Stimulated activated CD4-positive, alpha-beta T cell treated with anti-CD3 and anti-CD28 coated beads, TNF-alpha, amount 100 ng/mL, for 4 hours (primary cell): ENCODE measurements at places on chromosomes 13 and 19.

DNA sequence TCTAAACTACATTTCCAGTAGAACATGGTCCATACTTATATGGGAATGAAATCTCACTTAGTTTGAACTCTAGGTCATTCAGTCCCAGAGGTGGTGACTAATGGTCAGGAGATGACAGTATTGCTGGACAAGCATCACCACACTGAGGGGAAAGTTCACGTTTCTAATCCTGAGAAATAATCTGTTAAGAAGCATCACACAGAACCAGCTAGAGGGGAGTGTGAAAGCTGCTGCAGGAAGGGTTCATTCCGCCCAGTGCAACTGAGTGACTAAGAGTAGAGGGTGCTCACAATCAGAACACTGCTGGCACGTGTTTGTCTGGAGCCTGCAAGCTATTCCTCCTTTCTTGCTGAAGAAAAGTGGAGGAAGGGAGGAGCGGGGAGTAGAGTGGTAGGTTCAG lies 2.7 kb downstream of the COL4A1 start:
- DNase-seq = no peak

GRCh38 chr13:32272021-32272683 lies 43.0 kb downstream of the ZAR1L start:
- DNase-seq = no peak

DNA sequence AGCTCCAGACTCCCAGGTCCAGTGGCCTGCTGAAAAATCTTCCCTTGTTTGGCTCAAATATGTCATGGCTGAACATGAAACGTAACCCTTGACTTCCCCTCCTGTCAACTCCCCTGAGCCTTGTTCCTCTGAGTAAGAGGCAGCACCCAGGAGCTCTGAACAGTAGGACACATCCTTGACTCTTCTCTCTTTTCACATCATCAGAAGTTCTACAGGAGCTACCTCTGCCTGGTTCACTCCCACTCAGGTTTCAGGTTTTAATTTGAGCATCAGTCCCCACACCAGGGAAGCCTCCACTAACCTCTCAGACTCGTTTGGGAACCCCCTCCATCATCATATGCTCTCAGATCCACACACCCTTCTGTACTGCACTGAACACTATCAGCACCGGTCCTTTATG lies 30.3 kb downstream of the ZNF823 start:
- DNase-seq = no peak

DNA sequence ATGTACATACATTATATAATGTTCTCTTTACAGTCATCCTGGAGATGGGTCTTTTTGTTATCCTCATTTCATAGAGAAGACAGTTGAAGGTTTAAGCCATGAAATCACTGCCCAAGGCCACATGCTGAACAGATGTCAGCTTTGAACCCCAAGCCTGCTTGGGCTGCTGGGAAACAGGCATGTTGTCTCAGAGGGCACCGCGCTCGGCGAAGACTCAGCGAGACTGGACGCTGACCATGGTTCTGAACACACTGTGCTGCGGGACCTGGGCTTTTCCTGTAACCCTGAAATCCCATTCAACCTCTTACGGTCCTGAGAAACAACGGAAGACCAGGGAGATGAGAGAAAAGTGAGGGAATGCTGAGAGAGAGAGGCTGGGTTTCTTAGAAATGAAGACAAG lies 27.3 kb downstream of the LRFN3 start:
- DNase-seq = no peak

- no peak for DNase-seq
Observed at GRCh38 chr13:37772644-37773043, 96.9 kb downstream of the TRPC4 start.

- DNase-seq = no peak
Observed at GRCh38 chr13:114002771-114003321, 29.0 kb upstream of the C13orf46 start.

DNA sequence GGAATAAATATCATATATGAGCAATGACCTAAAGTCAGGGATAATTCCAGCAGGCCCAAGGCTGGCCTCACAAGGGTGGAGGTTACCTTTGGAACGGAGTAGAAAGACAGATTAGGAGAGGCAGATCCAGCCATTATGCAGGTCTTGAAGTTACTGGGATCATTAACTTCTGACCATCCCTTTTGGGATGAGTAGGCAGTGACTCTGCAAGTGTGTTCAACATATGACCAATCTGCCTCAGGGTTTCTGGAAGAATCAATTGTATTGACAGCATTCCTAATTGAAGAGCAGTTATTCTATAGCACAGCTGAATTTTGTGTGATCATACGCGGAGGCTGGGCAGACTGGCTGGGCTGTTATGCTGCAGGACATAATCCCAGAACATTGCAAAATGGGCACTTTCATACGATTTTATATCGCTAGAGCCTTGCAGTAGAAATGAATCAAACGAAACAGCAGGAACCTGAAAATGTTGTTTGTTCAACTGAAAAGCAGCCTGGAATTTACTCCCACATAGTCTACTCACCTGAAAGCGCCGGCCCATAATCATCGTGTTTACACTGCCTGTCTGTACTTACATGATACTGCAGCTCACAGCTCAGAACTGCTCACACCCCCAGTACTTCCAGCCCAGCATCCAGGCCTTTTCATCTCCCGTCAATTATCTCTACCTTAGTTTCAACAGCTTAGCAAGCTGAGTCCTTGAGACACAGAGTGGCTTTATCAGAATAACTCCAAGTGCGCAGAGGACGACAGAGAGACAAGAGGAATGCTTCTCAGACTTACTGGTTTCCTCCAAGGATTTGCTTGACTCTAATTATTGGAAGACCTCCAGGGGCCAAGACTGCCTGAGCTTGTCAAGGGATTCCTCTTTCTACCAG lies 556.1 kb downstream of the EFNB2 start:
- DNase-seq = no peak

- no peak for DNase-seq
Observed at GRCh38 chr13:100098445-100099116, 9.7 kb downstream of the PCCA start.

- no peak for DNase-seq
Observed at GRCh38 chr13:98941126-98941525, 36.7 kb downstream of the DOCK9 start.

DNA sequence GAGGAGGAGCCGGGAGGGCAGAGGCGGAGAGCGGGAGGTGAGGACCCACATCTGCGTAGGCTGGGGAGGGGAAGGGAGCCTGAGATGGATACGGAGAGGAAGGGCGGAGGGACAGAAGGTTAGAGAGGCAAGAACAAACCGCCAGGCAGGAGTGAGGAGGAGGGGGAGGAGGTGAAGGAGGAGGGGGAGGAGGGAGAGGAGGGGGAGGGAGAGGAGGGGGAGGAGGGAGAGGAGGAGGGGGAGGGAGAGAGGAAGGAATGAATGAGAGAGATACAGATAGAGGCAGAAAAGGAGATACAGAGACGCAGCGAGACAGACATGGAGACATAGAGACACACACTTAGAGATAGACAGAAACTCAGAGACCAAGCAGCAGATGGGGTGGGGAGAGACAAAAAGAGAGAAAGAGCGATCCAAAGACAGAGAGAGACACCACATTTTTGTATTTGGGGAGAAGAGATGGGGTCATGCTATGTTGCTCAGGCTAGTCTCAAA lies 782 bp upstream of the CA11 start:
- DNase-seq = no peak

GRCh38 chr13:33411312-33411711 lies 125.8 kb upstream of the STARD13 start:
- DNase-seq = no peak

- DNase-seq = no peak
Observed at GRCh38 chr13:70088926-70089325, 18.7 kb upstream of the ATXN8OS start.

DNA sequence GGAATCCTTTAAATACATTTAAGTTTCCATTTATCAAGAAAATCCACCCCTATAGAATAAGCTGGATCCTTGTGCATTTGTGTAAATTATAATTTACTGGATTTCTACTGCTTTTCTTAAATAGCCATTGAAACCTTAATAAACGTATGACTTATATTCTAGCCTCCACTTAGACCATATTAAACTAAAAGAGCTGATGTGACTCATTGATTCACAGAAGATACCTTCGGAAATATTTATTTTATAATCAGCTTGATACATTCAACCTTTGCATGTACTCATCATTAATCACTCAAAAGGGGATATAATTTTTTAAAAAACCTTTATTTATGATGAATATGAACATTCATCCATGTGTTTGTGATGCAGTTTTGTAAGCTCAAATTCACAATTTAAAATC lies 136.3 kb downstream of the SPRY2 start:
- no peak for DNase-seq

GRCh38 chr19:21082011-21082975 lies at the start of gene ZNF714:
TSS of gene ZNF714 (plus strand) at chr19:21082203. CDS start at chr19:21098269, 16,066 bp downstream.
- peak; percentile 67 for DNase-seq

DNA sequence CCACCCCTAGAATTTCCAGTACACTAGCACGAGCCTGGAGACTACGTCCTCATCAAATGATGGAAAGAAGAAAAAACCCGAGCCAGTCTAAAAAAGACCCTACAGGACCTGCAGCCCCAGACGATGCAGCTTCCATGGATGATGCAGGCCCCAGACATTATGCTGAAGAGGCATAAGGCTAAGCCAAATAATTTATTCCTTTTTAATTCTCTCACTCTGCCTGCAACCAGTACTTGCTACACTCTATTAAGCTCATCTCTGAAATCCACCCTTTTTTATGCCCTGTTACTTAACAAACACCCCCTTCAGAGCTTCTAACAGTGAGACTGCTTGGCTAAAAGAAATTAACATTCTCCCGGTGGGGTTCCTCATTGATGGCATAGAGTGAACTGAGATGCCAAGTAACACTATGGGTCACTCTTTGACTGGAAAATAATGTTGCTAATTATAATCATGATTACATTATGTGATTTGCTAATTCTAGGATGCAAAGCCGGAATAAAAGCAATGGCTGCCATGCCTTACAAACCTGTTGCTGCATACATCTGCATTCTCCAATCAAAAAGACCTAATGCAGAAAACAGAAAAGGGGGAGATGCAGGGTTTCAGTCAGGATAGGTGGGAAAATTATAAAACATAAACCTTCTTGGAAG lies 1462.4 kb downstream of the UQCRFS1 start:
- DNase-seq = no peak

GRCh38 chr19:30106417-30107095 lies 164.5 kb downstream of the URI1 start:
- no peak for DNase-seq
